Fibroblast of skin of right quadriceps (primary cell): ENCODE measurements at places on chromosomes 5 and 9.

DNA sequence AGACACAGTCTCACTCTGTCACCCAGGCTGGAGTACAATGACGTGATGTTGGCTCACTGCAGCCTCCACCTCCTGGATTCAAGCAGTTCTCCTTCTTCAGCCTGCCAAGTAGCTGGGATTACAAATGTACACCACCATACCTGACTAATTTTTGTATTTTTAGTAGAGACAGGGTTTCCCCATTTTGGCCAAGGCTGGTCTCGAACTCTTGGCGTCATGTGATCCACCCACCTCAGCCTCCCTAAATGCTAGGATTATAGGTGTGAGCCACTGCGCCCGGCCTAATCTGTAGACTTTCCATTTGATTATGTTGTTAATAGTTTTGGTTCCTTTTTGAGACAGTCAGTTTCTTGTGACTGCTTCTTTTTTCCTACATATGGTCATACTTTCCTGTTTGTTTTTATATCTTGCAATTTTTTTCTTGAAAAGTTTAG lies 31.0 kb downstream of the MTREX start:
- DNase-seq: no peak

- no peak for DNase-seq
Measured at GRCh38 chr5:106907979-106908378, 762.8 kb downstream of the EFNA5 start.

DNA sequence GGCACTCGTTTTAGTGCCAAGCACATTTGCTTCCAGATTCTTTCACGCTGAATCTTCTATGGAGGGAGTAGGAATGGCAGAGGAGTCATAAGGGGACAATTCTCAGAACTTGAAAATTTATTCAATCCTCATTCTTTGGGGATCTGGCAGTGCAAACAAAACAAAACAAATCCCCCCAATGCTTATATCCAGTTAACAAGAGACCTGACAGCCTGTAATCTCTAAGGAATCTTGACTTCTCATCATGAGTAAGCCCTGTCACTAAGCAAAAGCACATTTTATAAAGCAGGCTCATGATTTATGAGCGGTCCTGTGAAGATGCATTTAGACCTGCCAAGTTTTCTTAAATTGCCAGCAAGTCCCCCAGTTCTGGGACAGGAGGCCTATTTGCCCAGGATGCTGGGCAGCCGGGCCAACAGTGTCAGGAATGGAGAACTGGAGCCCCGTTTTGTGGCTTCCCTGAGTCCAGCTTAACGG lies 513.9 kb downstream of the CTNND2 start:
- peak; percentile 81 for DNase-seq

DNA sequence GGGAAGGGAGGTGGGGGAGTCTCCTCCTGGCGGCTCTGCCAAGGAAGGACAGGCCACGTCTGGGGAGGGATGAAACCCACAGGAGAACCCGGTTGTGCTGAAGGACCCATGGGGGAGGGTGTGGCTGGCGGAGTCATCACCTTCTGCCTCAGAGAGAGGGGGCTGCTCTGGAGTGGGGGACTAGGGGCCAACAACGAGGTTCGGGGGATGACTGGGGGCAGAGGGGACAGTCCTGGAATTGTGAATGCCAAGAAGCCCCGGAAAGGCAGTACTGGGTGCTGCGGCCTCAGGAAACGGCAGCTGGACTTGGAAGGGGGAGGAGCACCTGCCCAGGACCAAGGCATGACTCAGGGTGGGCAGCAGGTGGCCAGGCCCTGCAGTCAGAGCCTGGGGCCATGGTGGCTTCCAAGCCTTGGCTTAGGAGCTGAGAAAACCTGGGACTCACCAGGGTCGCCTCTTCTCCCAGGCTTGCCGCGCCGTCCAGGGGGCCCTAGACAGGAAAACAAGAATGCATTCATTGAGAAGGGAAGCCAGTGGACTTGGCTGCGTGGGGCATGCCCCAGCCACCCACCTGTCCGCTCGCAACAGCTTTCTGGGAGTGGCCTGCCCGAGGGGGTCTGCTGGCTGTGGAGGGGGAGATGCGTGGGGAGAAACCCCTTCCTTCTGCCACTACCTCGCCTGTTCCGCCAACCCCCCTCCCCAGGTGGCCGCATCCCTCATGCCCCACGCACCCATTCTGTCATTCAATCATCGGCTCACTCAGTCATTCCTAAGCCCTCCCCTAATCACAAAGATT lies 74.0 kb upstream of the PHYKPL start:
- DNase-seq: no peak

- no peak for DNase-seq
Measured at GRCh38 chr5:73896097-73896496, 270.1 kb downstream of the ARHGEF28 start.

- DNase-seq: no peak
Measured at GRCh38 chr5:170075696-170076095, 30.0 kb upstream of the FOXI1 start.

DNA sequence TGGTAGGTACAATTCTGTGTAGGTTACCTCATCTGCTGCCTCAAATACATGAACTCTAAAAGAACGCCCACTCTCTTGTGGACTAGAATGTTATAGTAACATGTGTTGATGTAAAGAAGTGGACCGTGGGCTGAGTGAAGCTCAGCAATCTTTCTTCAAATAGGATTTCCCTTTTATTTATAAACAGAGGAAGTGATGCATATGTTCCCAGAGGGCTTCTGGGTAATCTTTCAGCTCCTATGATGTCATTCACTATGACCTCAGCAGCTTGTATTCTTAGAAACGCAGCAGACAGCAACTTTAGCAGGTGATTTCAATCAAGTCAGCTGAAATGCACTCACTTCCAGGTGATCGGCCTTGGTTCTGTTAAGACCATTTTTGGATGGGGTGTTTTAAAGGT lies 14.4 kb downstream of the F2RL2 start:
- peak; percentile 69 for DNase-seq

DNA sequence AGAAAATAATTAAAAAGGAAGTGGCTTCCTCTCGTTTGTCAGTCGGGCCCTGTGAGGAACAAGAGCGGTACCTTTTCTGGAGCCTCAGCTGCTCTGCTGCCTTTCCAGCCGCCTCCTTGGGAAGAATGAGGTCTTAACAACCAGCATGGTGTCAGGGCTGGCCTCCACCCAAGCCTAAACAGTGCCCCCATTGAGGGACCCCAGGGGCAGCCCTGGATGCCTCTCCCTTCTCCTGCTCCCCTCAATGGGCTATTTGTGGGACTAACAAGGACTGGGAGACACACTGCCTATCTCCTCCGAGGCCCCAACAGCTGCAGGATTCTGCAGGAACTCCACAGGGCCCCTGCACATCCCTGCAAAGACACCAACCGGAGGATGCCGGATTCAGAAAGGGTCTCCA lies 155.4 kb upstream of the MAP3K1 start:
- DNase-seq: no peak

GRCh38 chr5:9653811-9654210 lies 23.7 kb upstream of the TAS2R1 start:
- DNase-seq: peak; percentile 92

DNA sequence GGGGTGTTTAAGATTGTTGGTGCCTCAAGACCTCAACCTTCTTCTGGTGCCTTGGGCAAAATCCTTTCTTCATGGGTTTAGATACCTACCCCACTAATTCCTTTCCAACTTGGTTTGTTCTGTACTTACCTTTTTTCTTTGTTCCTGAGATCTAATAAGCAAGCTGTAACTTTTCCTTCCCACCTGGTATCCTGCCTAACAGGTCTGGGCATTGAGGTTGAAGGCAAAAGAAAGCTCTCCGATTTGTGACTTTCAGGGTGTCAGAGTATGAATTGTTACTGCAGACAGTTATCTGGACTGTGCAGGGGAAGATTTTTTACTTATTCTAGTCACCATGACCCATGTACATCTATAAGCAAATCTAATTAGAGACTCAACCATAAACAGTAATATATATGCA lies 162.6 kb upstream of the DMRT1 start:
- no peak for DNase-seq

GRCh38 chr5:62562867-62563266 lies 15.8 kb upstream of the LRRC70 start:
- no peak for DNase-seq

GRCh38 chr5:156824800-156825199 lies 25.3 kb upstream of the PPP1R2B start:
- peak; percentile 51 for DNase-seq

DNA sequence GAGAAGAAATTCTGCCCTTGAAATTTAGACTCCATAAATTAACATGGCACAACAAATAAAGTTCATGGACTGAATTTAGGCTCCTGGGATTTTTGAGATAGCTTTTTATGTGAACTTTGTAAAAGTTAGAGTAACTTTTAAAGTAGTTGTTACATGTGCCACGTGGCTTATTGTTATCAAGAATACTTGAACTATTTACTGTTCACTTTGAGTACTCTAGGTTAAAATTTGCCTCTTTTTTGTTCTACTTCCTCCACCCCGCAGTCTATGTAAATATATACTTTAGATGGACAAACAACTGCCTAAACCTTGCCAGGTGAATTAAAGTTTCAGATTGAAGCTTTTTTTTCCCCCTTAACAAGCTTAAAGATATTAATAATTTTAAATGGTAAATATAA lies 457.9 kb downstream of the RAB3C start:
- no peak for DNase-seq

DNA sequence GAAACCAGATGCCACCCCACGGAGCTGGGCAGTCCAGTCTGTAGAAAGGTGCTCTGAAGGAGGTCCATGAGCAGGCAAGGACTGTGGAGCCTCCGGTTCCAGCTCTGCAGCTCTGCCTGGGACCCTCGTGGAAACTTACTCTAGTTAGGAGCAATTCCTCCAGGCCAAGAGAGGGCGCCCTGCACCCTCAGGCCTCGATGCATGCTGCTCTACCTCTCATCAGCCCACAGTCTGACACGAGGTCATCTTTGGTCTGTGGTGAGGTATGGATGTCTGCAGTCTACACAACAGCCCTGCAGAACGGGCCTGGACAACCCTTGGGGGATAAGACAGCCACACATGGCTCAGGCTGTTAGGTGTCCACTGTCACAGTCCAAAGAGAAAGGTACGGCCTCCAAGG lies 50.6 kb upstream of the UBTD2 start:
- no peak for DNase-seq

DNA sequence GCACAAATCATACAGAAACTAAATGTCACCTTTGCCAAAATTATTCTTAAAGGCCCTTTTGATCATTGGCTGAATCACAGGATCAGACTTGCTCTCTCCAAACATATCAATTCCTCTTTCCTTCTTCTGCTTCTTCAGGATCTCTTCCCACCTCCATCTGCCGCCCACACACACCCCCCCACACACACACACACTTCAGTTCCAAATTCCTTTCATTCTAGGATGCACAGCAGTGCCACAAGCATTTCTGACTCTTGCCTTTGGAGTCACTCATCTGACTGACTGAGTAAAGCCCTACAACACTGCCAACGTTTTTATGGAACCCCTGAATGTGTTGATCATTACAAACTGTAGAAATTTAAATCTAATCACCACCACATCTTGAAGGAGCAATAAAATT lies 22.9 kb downstream of the DNAH5 start:
- peak; percentile 31 for DNase-seq
